ENCODE measurements at places on chromosomes 5 and 9.

DNA sequence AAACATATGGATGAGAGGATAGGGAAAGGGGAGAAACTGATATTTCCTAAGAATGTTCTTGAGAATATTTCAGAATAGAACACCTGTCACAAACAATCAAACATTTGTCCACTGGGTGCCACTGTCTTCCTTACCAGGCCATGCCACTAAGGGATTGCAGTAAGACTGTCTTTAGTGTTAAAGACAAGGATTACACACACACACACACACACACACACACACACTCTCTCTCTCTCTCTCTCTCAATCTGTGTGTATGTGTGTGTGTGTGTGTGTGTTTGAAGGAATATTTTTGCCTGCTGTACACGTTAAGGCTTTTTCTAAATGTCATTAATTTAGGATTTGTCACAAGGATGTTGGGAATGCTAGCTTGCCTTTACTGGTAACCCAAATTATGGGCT is 54.4 kb downstream of the CCDC192 start:
- no peak for DNase-seq

DNA sequence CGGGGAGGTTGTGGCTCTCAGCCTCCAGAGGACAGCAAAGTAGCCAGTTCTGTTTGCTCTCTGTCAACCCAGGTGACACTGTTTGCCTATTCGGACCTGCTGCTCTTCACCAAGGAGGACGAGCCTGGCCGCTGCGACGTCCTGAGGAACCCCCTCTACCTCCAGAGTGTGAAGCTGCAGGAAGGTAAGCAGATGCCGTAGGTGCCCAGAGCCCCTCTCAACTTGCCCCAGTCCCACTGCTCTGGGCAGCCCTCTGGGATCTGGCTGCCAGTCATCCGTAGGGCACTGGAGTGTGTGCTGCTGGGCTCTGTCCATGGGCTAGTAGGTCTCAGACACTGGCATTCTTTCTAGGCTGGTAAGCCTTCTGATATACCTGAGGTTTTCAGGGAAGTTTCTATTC is 59.3 kb downstream of the RGS3 start:
- DNase-seq, result no peak

- no peak for DNase-seq
Observed at GRCh38 chr9:12812710-12813109, 37.9 kb downstream of the LURAP1L start.

DNA sequence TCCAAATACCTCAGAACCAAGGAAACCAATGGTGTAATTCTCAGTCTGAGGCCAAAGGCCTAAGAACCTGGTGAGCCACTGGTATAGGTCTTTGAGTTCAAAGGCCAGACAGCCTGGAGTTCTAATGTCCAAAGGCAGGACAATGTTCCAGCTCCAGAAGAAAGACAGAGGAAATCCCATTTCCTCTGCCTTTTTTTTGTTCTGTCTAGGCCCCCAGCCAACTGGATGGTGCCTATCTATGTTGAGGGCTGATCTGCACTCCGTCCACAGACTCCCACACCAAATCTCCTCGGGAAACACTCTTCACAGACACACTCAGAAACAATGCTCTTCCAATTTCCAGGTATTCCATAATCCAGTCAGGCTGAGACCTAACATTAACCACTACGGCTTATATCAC is 30.1 kb downstream of the FNIP1 start:
- no peak for DNase-seq

DNA sequence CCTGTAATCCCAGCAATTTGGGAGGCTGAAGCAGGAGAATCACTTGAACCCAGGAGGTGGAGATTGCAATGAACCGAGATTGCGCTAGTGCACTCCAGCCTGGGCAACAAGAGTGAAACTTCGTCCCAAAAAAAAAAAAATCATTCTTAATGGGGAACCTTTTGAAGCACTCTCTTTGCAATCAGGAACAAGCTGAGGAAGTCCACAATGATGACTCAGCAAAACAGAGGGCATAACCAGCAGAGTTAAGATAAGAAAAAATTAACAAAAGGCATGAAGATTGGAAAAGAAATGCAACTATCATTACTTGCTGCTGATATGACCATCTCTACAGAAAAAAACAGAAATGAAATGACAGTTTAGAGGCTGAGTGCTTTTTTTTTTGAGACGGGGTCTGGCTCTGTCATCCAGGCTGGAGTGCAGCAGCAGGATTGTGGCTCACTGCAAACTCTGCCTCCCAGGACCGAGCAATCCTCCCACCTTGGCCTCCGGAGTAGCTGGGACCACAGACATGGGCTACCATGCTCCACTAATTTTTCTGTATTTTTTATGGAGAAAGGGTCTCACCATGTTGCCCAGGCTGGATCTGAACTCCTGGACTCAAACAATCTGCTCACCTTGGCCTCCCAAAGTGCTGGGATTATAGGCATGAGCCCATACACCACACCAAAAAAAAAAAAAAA is 88.0 kb downstream of the FNBP1 start:
- no peak for DNase-seq

- DNase-seq, result no peak
Observed at GRCh38 chr5:91190314-91190690, 192.8 kb downstream of the ARRDC3 start.

GRCh38 chr5:35041261-35041660 is 6.5 kb downstream of the AGXT2 start:
- no peak for DNase-seq

- no peak for DNase-seq
Observed at GRCh38 chr9:126031116-126031515, 283.9 kb downstream of the PBX3 start.

GRCh38 chr9:83656032-83656680 is 33.2 kb downstream of the IDNK start:
- no peak for DNase-seq

GRCh38 chr5:139699351-139699750 is 51.2 kb downstream of the CXXC5 start:
- no peak for DNase-seq

- no peak for DNase-seq
Observed at GRCh38 chr5:104305602-104306001, 743.0 kb upstream of the NUDT12 start.

DNA sequence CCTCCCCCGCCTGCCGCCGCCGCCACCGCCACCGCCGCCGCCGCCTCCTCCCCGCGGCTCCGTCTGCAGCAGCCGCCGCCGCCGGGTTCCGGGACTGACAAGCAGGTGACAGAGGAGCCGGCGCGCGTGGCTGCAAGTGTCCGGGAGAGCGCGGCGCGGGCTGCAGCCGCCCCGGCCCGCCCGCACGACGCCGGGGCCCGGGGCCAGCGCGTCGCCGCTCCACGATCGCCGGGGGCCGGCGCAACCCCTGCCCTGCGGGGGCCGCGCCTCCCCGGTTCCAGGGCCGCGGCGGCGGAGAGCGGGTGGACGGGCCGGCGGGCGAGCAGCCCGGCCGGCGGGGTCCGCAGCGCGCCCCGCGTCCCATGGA is 343 bp downstream of the LMX1B start:
- no peak for DNase-seq

- peak; percentile 42 for DNase-seq
Observed at GRCh38 chr5:132480546-132480892, 10.1 kb downstream of the IRF1 start.
